Fibroblast of the aortic adventitia (primary cell): ENCODE measurements at places on chromosomes 12 and 14.

DNA sequence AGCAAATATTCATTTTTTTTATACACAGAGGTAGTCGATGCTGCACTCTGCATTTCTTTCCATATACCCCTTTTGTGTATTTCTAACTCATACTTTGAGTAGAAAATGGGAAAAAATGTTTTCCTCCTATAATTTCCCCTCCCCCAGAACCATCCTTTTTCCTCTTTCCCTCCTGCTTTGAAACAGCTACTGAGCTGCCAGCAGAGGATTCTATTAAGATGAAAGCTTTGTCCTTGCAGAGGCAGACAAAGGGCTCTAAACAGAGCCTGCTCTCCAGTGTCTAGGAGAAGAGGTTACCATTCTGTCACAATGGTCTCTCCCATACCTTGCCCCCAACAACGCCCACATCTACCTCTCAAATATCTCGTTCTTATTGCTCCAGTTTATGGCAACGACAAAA is 74.6 kb upstream of the OSBPL8 start:
- no peak for DNase-seq

GRCh38 chr14:99915305-99916090 is 122.3 kb downstream of the EML1 start:
- no peak for DNase-seq

DNA sequence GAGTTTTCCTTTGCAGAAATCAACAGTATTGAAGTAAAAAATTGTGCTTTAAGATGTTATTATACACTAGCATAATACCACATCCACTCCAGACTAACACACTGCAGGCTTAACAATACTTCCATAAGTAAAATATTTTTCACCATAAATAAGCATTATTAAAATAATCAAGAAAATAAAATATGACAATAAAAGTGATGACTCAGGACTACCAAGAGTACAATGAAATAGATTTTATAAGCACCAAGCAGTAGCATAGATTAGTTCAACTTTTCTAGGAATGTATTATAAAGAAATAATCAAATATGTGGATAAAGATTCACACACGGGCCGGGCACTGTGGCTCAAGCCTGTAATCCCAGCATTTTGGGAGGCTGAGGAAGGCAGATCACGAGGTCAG is 40.4 kb upstream of the MTHFD1 start:
- DNase-seq = no peak

- no peak for DNase-seq
These were observed 268.1 kb downstream of the CACNA1C start for GRCh38 chr12:2320841-2321240.

DNA sequence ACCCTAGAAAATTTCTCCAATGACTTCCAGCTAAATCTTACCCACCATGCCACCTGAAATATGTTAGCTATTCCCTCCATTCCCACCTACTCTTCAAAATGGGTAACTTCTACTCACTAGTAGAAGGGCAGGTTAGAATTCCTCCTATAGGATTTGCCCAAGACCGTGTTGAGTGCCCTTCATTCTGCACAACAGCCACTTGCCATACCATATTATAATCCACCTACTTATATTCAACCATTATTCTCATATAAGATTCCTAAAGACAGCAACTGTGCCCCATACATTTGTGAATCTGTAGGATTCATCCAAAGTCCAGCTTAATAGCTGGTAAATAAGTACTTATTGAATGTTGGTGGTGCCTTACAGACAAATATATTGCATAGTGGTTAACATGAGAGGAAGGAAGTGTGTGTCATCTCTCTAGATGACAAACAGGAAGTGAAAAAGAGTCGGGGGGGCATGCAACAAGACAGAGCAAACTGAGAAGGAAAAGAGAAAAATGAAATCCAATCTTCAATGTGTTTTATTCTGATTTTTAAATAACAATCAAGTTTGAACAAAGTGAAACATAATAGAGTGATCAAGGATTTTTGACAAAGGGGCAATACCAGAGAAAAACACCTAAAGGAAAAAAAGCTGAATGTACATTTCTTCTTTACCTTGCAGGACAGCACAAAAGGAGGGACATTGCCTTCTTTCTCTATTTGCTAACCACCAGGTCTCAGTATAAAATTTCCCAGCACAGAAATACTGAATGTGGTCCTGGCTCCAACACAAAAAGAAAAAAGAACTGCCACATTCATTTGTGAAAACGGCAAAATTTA is 389.3 kb upstream of the USP15 start:
- DNase-seq = no peak

GRCh38 chr14:34628681-34629135 is 1.2 kb downstream of the SNX6 start:
- no peak for DNase-seq

- DNase-seq = no peak
These were observed 219.7 kb upstream of the PKP2 start for GRCh38 chr12:33116284-33116683.

GRCh38 chr12:49550693-49551252 is 11.9 kb downstream of the KCNH3 start:
- no peak for DNase-seq

DNA sequence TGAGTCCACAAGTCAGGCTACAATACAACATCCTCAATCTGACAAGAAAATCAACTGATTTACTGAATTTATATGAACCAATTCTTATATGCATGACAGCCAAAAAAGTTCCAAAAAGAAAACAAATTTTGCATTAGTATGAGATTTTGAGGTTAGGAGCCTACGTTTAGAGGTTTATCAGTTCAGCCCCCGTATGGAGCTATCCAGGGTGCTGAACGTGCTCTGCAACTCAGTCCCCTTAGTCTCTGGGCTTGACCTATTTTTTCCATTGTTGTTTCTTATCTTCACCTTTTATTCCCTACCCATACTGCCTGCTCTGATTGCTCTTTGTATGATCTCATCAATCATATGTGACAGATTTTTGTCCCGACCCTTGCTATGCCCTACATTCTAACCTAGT is 693.0 kb downstream of the NRXN3 start:
- DNase-seq = peak; percentile 25

DNA sequence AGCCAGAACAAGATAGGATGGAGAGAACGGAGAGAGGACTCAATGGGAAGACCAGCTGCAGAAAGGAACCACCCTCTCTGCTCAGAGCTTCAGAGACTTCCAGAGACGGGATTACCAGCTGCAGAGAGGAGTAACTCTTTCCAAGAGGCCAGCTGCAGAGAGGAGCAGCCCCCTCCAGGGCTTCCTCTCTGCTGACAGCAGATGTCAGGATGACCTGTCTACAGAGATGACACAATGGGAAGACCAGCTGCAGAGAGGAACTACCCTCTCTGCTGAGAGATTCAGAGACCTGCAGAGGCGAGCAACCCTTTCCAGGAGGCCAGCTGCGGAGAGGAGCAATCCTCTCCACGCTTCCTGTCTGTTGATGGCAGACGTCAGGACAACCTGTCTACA is 61.8 kb downstream of the KLRG1 start:
- DNase-seq = no peak
